ENCODE measurements at places on chromosomes 5 and 9.

DNA sequence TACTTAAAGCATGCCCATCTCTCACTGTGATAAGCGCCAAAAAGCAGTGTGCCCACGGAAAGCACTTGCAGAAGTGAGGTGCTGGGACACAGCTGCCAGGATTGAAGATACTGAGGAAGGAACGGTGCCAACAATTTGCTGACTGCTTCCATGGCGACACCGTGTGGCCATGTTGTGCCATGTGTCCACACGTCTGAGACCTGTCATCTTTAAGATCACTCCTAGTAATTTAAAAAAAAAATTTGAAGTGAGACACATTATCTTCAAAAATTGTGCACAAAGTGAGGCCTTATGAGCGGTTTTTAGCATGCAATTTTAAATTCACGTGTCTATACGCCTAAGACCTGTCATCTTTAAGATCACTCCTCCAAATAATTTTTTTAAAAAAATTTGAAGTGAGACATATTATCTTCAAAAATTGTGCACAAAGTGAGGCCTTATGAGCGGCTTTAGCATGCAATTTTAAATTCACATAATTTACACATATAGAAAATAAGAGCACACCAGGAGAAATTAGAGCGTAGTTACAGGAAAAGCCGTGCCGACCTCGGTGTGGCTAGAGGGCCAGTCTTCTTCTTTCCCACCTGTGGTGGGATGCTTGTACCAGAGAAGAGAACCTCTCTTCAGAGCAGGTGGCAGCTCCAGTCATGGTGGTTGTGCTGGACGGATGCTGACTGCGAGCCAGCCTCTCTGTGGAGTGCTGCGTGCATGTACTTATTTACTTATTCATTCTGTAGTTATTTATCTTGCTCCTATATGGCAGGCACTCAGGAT is 21.4 kb upstream of the FLT4 start:
- DNase-seq, result no peak

DNA sequence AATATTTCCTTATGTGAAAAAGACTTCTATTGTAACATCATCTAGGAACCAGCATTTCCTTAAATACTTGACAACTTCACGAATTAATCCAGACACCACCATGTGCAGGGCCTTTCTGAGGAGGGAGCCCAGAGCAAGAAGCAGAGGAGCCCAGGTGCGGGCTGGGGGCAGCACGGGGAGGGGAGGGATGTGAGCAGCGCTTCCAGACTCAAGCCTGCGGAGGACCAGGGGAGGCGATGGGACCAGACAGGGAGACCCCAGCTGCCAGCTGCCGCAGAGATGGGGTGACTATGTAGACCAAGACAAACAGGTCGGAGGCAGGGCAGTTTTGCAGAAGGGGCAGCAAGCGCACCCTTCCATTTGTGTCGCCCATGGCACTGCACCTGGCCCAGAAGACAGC is 596.1 kb downstream of the IRX1 start:
- DNase-seq, result no peak

DNA sequence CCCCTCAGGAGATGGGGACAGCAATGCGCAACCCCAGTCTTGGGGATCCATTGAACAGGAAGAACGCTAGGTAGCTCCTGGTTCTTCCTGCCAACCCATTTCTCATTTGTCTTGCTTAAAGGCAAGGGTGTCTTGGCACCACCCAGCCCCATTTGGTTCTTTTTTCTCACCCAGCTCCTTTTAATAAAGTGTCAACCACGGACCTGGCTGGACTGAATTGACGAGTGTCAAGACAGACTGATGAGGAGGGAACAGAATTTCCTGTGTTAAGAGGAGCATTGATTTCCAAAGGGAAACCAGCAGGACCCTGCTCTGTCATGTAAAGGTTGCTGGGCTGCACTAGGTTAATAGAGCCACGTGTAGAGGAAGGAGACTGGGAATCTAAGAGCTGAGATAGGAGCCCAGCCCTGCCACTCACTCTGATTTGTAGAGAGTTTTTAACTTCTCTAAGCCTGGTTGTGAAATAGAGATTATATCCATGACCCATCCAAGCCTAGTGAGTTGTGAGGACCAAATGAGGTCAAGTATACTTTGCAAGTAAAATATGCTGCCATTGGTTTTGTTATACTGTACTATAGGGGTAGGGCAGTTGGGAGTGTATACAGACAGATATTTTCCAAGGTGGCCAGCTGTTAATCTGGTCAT is 33.7 kb downstream of the OSTF1 start:
- DNase-seq, result no peak

- no peak for DNase-seq
Measured at GRCh38 chr5:76590027-76590426, 33.2 kb downstream of the F2RL2 start.

DNA sequence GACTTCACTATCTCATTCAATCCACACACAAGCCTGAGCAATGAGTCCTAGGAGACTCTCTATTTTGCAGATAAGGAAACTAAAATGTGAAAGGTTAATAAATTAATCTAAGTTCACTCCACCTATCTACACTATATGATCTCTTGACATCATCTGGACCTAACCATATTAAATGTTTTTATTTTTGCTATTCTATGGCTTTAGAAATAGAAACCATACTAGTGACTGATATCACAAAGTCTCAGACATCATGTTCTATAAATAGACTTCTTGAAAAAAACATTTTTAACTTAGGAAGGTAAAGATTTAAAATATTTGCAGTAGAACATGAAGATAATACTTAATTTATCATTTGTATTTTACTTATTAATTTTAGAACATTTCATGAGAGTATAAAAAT is 9.4 kb upstream of the ADGRV1 start:
- DNase-seq, result no peak

DNA sequence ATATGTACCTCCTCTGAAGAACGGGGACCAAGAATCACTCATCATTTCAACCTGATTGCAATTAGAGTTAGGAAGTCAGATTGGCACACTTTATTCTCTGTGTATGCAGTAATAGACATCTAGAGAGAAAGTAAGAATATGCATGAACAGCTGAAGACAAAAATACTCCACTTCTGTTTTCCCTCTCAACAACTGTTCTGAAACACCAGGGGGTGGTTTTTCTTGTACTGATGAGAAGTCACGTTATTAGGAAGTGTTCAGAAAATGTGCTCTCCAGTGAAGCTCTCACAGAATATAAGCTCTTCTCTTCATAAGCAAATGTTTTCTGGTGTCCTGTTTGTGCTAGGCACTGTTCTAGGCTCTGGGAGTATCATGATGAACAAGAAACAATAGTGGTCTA is 531.7 kb upstream of the C9orf72 start:
- no peak for DNase-seq

GRCh38 chr9:129287619-129288305 is 109.7 kb upstream of the IER5L start:
- no peak for DNase-seq

DNA sequence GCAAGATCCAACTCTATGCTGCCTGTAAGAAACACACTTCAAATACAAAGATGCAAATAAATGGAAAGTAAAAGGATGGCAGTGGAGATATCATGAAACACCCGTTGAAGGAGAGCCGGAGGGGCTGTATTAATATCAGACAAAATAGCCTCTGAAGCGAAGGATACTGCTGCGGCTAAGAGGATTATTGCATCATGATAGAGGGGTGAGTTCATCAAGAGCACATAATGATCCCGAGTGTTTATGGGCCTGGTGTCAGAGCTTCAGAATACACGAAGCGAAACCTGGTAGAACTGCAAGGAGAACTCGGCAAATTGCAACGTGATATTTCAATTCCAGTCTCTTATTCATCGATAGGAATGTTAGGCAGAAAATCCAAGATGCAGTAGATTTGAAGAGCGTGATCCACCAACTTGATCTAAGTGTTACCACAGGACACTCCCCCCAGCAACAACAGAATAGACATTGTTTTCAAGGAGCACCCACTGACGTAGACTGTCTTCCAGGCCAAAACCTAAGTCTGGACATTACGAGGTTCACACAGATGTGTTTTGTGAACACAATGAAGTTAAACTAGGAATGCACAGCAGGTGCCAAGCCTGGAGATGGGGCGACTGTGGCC is 27.7 kb upstream of the QSOX2 start:
- DNase-seq, result no peak

GRCh38 chr9:90985631-90986030 is 184.0 kb downstream of the SYK start:
- no peak for DNase-seq

DNA sequence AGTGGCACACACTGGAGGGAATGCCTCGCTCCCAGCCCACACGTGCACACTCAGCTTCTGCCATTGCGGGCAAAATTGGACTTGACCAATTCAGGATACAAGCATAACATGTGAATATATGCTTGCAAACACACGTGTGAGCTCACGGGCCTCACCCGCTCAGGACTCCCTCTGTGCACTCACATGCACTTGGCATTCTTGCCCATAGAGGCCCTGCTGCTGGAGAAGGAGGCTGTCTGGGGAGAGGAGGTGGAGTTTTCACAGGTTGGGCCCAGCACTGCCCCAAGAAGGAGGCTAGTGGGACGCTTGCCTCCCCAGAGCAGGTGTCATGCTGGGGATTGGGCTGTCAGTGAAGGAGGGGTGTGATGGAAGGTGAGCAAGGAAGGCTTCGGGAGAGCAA is 1.7 kb downstream of the MYMK start:
- no peak for DNase-seq

GRCh38 chr5:173420108-173420507 is 91.9 kb upstream of the STC2 start:
- DNase-seq, result no peak

GRCh38 chr5:114308508-114308907 is 53.4 kb upstream of the KCNN2 start:
- DNase-seq, result no peak

- DNase-seq, result no peak
Measured at GRCh38 chr5:16952968-16953671, 17.0 kb upstream of the MYO10 start.

DNA sequence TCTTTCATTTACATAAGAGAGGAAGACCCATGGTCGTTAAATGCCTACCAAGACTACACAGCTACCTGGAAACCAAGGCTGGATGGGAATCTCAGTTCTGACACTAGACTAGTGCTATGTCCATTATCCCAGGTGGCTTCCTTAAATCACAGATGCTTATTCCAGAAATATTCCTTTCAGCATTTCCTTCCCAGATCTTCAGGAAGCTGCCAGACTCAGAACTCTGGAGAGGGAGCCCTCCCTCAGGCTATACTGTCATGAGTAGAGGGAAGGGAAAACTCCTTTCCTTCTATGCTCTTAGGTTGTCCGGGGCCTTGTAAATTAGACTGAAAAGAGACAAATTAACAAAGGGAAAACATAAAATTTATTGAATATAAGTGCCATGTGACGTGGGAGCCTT is 20.8 kb downstream of the FREM1 start:
- no peak for DNase-seq

- no peak for DNase-seq
Measured at GRCh38 chr5:56812110-56812509, 3.2 kb upstream of the MAP3K1 start.

DNA sequence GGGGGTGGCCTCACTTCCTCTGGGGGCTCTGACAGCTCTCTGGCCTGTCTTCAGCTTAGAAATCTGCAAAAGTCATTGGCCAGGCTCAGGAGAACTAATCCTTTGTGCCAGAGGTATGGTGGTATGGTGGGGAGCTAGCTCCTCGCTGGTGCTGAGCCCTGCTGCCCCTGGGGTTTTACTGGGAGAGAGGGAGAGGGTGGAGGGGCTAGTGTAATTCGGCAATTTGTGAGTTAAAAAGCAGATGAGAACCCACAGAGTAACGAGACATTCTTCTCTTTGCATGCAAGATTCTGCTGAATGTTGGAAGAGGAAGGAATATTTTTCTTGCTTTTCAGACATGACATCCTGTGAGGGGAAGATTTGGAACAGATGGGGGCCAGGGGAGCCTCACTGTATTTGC is 65.5 kb upstream of the SPRY4 start:
- DNase-seq, result no peak

DNA sequence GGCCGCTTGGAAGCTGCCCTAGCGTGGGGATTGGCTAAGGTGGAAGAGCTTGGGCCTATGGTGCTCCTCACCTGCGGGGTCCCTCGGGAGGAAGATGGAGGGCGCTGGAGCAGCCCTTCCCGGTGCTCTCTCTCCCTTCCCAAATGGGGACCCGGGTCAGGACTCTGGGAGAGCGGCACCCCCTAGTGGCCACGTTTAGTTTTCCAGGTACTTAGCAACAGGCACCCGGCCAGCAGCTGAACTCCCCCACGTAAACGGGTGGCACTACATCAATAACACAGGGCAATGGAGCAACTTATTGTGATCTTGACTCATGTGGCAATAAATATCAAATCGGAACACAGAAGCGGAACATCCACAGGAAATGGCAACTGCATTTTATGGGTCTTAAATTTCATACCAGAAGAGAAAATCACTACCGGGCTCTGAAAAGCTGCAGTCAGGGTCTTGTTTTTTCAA is 316.6 kb downstream of the AGTPBP1 start:
- DNase-seq, result peak; percentile 5

GRCh38 chr9:96156171-96156974 is 145.6 kb downstream of the HSD17B3 start:
- no peak for DNase-seq

DNA sequence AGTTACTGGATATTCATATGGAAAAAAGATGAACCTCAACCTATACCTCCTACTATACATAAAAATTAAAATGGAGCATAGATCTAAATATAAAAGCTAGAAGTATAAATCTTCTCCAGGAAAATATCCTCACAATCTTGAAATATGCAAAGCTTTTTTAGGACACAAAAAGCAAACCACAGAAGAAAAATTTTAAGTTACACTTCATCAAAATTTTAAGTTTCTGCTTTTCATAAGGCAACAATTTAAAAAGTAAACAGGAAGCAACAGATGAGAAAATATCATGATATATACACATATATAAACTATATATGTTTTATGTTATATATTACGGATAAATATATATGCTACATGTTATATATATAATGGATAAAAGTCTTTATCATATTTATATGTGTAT is 157.5 kb downstream of the ADAMTS6 start:
- DNase-seq, result no peak

GRCh38 chr5:39177631-39177964 is 41.8 kb downstream of the FYB1 start:
- DNase-seq, result no peak

Measured in AG09319 (cell line).